Bronchus fibroblast of lung (primary cell): ENCODE measurements at places on chromosomes 11 and 22. TPM values are rescaled to one million over a fixed set of nuclear protein-coding genes. Genes with fewer than 3 reads are reported as not detected.

The FGF4 gene
- not detected in 2 replicates for total RNA-seq

The GAL3ST3 gene
- 0.59 and 1.2 TPM in 2 replicates for total RNA-seq

The NAALADL1 gene
- 41.6 and 44.4 TPM in 2 replicates for total RNA-seq

The POTEH gene
- not detected in 2 replicates for total RNA-seq

The SYT8 gene
- 0.15 TPM in 1 of 2 replicates, not detected in the other for total RNA-seq

The SLC37A2 gene
- 4.9 and 5.0 TPM in 2 replicates for total RNA-seq
